Natural killer cell treated with Interleukin-12 subunit alpha and Interleukin-12 subunit beta and Interleukin-15 and Interleukin-18, amount 100 ng/mL, for 72 hours (primary cell): ENCODE measurements at places on chromosomes 13 and 19.

GRCh38 chr13:44622261-44622660 is 46.1 kb upstream of the TSC22D1 start:
- DNase-seq, result no peak

DNA sequence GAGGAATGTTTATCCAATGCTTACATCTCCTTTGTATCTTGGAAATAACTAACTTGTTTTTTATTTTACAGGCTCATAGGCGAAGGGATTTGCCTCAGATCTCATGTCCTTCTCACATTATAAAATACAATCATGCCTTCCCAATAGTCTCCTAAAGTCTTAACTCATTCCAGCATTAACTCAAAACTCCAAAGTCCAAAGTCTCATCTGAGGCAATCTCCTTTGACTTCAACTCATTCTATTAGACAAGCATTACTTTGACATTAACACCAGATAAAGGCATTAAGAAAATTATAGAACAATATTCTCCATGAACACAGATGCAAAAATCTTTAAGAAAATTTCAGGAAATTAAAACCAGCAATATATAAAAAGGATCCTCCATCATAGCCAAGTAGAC is 137.6 kb downstream of the DNAJC3 start:
- no peak for DNase-seq

DNA sequence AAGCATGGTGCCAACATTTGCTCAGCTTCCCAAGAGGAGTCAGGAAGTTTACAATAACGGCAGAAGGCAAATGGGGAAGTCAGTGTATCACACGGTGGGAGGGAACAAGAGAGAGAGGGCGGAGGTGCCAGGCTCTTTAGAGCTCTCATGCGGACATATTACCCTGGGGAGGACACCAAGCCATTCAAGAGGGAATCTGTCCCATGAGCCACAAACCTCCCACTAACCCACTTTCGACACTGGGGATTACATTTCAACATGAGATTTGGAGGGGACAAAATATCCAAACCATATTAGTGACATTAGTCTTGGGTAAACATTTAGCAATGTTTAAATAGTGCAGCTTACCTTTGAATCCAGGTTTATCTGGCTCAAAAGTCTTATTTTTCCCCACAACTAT is 69.9 kb downstream of the SLAIN1 start:
- DNase-seq, result no peak

DNA sequence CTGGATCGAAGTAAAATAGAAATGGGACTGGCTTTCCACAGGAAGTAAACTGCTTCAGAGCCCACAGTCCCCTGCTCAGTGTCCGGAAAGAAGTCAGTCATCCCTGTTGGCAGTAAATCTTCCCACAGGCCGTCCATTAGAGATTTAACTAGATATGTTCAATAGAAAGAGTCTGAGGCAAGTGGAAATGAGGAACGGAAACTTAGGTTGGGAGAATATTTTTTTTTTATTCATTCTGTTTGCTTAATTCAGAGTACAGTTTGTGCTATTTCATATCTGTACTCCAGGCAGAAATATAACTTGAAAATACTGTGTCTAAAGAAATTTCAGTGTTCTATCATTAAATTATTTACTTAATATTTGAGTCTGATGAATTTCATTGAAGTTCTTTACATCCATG is 22.7 kb downstream of the SLC25A15 start:
- no peak for DNase-seq

GRCh38 chr13:113298043-113298945 is 1.3 kb downstream of the LAMP1 start:
- DNase-seq, result no peak

- no peak for DNase-seq
These were observed 472.8 kb upstream of the SLITRK5 start for GRCh38 chr13:87198371-87198770.

DNA sequence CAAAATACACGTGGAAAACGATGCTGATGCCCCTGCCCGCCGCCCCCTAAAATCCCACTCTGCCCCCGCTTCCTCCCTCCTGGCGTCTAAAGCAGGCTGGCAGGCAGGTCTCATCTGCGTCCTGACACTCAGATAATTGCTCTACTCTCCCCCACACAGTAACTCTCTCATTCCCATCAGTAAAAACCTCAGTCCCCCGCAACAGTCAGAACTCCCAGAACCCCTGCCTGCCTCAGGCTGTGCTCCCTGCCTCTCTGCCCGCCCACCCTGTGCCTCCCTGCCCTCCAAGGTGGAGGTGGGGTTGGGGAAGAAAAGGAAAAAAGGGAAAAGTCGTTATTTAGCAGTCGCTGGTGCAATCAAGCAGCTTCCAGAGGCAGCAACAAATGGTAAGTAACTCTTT is 473.7 kb downstream of the EFNB2 start:
- no peak for DNase-seq

GRCh38 chr13:41827507-41828213 is 133.2 kb downstream of the VWA8 start:
- no peak for DNase-seq

- DNase-seq, result no peak
These were observed 930 bp upstream of the PDE4C start for GRCh38 chr19:18226956-18227780.

DNA sequence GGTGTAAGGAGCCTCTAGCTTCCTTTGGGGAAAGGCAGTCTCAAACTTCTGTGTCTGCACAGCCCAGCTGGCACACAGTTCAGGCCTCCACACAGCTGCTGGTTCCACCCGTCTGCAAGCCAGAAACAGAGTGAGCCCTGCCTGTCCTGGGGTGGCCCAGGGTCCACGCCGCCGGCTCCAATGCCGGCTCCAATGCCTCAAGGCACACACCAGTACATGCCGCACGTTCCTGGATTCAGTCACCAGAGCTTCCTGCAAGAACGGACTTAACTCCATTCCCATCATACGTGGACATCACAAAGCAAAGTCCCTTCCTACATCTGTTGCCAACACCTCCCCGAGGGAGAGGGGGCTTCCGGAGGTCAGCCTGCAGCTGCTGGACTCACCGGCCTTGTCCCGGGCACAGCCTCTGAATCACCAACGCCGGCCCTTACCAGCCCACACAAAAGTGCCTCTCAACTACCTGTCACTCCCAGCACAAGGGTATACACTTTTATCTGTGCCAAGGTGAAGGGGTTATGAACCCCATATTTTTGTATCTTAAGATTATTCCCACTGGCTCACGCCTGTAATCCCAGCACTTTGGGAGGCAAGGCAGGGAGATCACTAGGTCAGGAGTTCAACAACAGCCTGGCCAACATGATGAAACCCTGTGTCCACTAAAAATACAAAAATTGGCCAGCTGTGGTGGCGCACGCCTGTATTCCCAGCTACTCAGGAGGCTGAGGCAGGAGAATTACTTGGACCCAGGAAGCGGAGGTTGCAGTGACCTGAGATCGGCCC is 8.5 kb downstream of the SH3GL1 start:
- no peak for DNase-seq

- DNase-seq, result no peak
These were observed 111.1 kb downstream of the STARD13 start for GRCh38 chr13:33174491-33174890.

DNA sequence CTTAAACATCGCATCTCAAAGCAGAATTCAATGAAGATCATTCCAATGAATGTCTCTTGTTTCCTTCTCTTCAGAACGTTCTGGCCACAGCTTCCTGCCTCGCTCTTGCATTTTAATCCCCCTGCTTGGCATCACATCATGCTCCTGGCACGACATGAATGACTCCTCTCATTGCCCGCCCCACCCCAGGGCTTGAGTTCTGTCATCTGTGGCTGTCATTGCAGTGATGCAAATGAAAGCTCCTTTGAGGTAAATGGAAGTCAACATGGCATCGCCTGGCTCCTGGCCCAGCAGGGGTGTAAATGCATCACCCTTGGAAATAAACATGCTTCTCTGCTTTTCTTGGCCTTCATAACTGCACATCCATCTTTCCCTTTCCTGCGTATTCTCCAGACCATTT is 48.6 kb downstream of the SCEL start:
- no peak for DNase-seq

DNA sequence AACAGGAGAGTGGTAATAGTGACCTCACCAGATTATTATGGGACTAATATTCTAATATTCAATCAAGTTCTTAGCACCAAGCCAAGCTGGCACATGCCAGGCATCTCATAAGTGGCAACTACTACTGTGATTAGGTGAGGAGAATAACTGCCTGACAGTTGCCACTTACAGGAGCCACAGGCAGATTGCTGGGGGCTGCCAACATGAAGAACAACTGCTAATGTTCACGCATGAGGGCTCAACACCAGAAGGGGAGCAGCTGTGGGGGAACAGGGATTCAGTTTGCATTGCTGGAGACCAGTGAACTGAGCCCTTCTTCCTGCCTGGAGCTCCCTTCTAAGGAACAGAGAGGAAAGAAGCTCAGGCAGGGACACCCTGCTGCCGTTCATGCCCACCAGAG is 504.5 kb downstream of the FOXO1 start:
- no peak for DNase-seq

- DNase-seq, result no peak
These were observed 31.1 kb downstream of the TEX30 start for GRCh38 chr13:102742506-102742905.

DNA sequence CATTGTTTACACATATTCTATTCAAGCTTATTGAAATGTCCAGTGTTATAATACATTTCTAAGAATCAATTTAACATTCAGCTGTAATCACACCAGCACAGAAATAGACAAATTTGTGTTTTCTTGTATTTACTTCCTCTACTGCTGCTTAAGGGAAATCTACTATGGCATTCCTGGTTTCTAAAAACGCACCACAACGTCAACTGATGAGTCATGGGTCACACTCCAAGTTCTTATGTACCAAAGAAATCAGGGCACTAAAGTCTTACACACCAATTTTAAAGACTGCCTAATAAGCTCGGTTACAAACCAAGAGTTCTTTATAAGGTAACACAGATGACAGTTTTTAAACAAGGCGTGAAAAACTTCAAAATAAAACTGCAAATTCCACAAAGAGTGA is 13.2 kb downstream of the LNX2 start:
- DNase-seq, result no peak

DNA sequence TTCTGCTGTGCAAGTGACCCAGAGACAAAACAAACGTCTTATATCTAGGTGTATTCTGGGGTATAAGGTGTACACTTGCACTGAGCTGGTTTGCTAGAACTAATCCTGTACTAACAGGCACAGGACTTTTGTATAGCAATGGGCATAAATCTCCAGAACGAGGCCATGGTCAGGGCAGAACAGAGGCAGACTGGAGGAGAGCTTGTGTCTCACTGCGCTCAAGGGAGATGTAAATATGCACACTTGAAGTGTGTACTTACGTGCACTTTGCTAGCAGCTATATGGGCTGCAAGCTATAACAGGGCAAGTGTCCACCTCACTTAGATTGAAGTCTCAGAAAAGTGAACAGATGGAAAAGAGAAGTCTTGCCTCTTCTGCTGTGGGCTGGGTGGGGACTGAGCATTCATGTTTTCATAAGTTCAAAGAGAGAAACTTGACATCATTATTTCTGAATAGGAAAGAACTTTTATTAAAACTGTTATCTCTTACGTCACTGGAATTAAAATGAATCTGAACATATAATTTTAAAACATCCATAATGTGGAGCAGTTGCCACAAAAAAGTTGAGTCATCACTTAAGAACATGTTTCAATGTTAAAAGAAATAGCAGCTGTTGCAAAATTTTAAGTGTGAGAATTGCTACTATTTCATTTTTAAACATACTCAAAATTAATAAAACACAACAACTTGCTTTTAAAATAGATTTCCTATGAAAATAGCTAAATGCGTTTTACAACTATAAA is 888.3 kb downstream of the PCDH9 start:
- DNase-seq, result no peak

DNA sequence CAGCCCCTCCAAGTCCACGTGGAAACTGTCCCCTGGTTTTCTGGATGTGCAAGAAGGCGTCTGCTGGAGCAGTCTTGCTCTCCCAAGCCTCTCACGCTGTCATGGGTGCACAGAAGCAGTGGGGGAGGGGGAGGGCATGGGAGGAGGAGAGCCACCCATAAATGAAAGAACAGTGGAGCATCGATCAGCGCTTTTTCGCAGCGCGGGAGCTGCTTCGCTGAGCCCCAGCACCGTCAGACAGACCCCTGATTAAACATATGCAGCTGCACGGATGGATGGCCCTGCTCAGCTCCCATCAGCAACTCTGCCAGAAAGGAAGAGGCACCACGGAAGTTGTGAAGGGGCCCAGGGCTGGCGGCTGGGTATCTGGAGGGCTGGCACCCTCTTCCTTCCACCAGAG is 264.9 kb downstream of the UQCRFS1 start:
- no peak for DNase-seq

GRCh38 chr13:77696006-77696878 is 1.2 kb upstream of the SLAIN1 start:
- no peak for DNase-seq

DNA sequence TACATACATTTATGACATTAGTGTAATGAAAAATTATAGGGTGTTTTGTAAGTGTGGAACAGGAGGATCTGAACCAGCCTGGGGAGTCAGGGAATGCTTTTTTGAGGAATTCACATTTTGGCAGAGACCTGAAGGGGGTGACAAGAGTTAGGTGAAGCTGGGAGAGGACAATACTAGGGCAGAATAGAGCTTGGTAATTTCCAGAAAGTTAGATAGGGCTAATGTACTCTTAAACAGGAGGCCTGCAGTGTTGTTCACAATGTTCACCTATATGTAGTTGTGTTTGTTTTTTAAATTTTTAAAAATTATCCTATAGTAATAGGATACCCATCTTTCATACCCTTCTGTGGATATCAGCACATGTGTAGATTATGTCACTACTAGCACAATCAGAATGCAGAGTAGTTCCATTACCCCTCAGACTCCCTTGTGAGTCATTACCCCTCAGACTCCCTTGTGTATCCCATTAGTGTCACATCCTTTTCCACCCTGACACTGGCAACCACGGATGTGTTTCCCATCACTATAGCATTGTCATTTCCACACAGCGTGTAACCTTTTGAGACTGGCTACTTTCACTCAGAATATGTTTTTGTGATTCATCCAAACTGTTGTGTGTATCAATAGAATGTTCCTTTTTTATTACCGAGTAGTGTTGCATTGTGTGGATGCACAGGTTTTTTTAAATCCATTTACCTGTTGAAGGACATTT is 43.1 kb downstream of the PCCA start:
- no peak for DNase-seq

GRCh38 chr13:58876473-58876872 is 1244.9 kb downstream of the PCDH17 start:
- no peak for DNase-seq

DNA sequence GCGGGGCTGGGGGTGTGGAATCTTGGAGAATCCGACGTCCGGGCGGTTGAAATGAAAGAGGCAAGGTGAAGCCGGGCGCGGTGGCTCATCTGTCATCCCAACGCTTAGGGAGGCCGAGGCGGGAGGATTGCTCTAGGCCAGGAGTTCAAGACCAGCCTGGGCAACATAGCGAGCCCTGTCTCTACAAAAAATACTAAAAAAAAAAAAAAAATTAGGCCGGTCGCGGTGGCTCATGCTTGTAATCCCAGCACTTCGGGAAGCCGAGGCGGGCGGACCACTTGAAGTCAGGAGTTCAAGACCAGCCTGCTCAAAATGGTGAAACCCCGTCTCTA is 225 bp upstream of the GARIN5A start:
- no peak for DNase-seq
